ENCODE measurements at places on chromosomes 4 and X. TPM values are rescaled to one million over a fixed set of nuclear protein-coding genes. Genes with fewer than 3 reads are reported as not detected.

DNA sequence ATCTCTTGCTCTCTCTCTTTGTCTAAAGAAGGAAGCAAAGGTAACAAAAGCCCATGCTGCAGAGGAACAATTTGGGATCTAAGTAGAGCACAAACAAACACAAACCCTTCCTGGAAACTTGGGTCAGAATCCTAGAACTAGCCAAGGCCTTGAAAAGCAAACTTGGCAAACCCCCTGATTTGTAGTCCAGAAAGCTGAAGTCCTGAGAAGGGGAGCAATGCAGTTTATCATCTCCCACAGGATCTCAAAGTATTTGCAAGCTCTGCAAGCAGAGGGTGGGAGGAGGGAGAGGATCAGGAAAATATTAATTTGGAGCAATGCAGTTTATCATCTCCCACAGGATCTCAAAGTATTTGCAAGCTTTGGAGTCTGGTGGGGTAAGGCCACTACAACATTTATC lies 379.5 kb upstream of the FGF13 start:
- no peak for DNase-seq

DNA sequence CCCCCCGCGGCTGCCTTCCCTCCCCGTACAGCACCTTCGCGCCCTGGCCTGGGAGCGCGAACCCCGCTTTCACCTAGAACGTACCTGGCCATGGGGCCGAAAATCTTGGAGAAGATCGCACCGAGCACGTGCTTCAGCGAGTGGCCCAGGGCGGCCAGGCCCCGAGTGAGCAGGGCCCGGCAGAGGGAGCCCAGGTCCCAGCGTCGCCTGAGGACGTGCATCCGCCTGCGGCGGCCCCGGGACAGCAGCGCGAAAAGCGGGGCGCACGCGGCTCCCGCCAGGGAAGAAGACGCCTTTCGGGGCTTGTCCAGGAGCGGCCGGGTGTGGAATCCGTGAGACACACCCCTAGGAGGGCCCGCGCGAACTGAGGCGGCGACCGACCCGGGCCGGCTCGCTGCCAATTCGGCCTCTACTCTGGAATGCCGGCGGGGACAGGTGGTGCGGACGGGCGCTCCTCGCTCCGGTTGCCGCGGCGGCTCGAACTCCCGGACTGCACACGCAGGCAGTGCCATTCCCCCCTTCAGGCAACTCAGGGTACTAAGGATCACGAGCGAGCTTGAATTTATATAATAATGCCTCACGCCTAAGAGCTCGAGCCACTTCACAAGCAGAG lies at the start of gene HS6ST2:
TSS of gene HS6ST2 (minus strand) at position 539 of the 613 bp plus-strand sequence.
- DNase-seq, result no peak

Gene POU3F4
- not detected for total RNA-seq

Gene PAGE2
- not detected for total RNA-seq

DNA sequence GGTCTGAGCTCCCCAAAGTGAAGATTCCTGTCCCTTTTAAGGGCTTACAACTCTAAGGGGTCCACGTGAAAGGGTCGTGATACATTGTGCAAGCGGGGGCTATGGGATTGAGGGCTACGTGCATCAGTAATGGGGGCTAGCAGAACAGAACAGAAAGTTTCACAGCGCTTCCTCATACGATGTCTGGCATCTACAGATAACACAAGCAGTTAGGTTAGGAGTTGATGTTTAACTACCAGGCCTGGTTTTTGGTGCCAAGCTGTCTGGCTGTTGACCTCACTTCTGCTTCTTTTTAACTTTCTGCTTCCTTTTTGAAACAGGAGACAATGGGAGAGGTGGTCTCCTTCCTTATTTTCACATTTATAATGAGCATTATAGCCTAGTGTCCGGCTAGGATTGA lies 368.6 kb upstream of the CXorf51A start:
- no peak for DNase-seq

Gene OPN1LW
- total RNA-seq, result not detected

DNA sequence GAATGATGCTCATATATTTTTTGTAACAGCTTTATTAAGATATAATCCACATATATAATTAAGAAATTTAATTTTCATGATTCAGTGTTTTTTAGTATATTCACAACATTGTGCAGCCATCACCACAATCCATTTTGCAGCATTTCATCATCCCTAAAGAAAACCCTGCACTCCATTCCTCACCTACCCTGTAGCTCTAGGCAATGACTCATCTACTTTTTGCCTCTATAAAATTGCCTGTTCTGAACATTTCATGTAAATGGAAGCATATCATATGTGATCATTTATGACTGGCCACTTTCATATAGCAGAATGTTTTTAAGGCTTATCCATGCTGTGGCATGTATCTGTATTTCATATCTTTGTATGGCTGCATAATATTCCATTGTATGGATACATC lies 339.9 kb downstream of the MAPK10 start:
- no peak for DNase-seq

Measured in Panc1 (cell line).